ENCODE measurements at places on chromosomes 6 and 20.

- no peak for DNase-seq
Observed at GRCh38 chr6:41355952-41356351, 20.5 kb downstream of the NCR2 start.

- DNase-seq: no peak
Observed at GRCh38 chr6:115443825-115444478, 616.7 kb downstream of the FRK start.

GRCh38 chr6:122114717-122115116 lies 284.7 kb upstream of the HSF2 start:
- no peak for DNase-seq

DNA sequence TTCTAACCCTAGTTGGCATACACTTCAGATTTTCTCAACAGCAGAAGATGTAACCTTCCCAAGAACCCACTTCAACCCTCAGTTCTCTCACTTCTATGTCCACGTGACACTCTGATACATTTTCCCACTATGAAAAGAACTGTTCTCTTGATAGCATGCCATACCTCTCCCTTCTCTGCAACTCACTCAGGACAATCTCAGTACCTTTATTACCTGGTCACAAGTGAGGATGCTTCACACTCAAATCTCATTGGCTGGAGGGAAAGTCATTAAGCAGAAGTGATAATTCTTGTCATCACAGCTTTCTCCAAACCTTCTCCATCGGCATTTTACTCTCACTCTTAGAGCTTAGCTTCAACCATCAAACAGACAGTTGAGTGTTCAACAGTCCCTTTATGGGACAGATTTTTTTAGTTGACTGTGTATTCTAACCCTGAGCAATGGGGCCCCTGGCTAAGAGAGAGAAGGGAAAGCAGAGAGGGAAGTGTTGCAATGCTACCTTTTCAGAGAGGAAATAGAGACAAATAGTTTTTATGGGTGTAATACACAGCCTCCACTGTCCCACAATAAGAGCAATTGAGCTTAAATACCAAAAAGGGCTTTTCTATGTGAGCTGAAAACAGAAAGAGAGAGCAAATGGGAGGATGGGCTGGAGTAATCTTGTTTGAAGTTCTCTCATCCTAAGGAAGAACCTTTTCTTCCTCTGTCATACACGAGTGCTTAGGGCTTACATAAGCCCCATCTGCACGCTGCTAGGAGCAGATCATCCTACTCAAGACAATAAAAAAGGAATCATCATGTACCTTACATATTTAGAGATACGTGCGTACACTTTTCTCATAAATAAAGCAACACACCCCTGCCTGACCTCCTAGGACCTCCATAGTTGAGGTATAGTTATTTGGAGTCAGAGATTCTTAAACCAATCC lies 16.0 kb downstream of the HLA-DPA1 start:
- DNase-seq: no peak

- no peak for DNase-seq
Observed at GRCh38 chr20:884983-885952, 30.9 kb downstream of the ANGPT4 start.

GRCh38 chr6:153401751-153402150 lies 270.7 kb upstream of the RGS17 start:
- no peak for DNase-seq

GRCh38 chr20:47735412-47736400 lies 49.6 kb downstream of the SULF2 start:
- DNase-seq: no peak

Measured in CD4-positive, alpha-beta T cell (primary cell).